ENCODE measurements at places on chromosomes 6 and 20. TPM values are rescaled to one million over a fixed set of nuclear protein-coding genes. Genes with fewer than 3 reads are reported as not detected.

DNA sequence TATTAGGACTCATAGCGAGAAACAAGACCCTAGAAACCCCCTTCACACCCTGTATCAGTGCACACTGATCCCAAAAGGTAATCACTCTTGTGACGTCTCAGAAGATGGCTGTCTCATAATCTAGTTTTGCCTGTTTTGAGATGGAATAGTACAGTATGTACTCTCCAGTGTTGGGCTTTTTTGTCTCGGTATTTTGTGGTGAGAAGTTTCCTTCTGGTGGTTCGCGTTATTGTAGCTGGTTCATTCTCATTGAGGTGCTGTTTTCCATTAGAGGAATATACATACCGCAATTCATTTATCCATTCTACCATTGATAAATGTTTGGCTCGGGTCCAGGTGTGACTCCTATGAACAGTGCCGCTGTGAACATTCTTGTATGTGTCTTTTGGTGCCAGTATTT, 27.9 kb upstream of the MAP3K4 start:
- DNase-seq, result no peak
- no peak overlapping the region for H3K4me3 ChIP-seq
- H3K36me3 ChIP-seq, result no peaks in the 10 kb centered on the region
- H3K27me3 ChIP-seq, result no peaks in the 10 kb centered on the region
- no peak overlapping the region for H3K27ac ChIP-seq

The AHCY gene
- total RNA-seq, result 99.0 TPM

GRCh38 chr6:27251606-27252251, 4.2 kb downstream of the PRSS16 start:
- H3K27me3 ChIP-seq, result peaks cover 96% of the 10 kb centered on the region
- no peaks in the 10 kb centered on the region for H3K36me3 ChIP-seq
- peak overlapping the region; percentile 83 for H3K4me3 ChIP-seq
- peaks cover 22% of the 10 kb centered on the region for H3K4me1 ChIP-seq
- peak; percentile 23 for DNase-seq

The ACOT8 gene
- total RNA-seq, result 35.0 TPM

The FARS2 gene
- 12.0 TPM for total RNA-seq

The MUC21 gene
- total RNA-seq, result 220 TPM

GRCh38 chr6:71045296-71045695, 88.4 kb upstream of the B3GAT2 start:
- H3K4me3 ChIP-seq, result no peak overlapping the region
- DNase-seq, result no peak
- H3K4me1 ChIP-seq, result no peaks in the 10 kb centered on the region
- H3K27ac ChIP-seq, result no peak overlapping the region
- no peaks in the 10 kb centered on the region for H3K36me3 ChIP-seq

GRCh38 chr6:40386200-40386599, 201.0 kb downstream of the LRFN2 start:
- peaks cover 5% of the 10 kb centered on the region for H3K4me1 ChIP-seq
- no peak overlapping the region for H3K27ac ChIP-seq
- no peaks in the 10 kb centered on the region for H3K36me3 ChIP-seq
- no peak for DNase-seq
- no peak overlapping the region for H3K4me3 ChIP-seq

- no peak for DNase-seq
- H3K4me1 ChIP-seq, result no peaks in the 10 kb centered on the region
- no peak overlapping the region for H3K27ac ChIP-seq
- no peak overlapping the region for H3K4me3 ChIP-seq
- H3K27me3 ChIP-seq, result no peaks in the 10 kb centered on the region
Measured at GRCh38 chr6:9576521-9576920, 838.4 kb downstream of the TFAP2A start.

DNA sequence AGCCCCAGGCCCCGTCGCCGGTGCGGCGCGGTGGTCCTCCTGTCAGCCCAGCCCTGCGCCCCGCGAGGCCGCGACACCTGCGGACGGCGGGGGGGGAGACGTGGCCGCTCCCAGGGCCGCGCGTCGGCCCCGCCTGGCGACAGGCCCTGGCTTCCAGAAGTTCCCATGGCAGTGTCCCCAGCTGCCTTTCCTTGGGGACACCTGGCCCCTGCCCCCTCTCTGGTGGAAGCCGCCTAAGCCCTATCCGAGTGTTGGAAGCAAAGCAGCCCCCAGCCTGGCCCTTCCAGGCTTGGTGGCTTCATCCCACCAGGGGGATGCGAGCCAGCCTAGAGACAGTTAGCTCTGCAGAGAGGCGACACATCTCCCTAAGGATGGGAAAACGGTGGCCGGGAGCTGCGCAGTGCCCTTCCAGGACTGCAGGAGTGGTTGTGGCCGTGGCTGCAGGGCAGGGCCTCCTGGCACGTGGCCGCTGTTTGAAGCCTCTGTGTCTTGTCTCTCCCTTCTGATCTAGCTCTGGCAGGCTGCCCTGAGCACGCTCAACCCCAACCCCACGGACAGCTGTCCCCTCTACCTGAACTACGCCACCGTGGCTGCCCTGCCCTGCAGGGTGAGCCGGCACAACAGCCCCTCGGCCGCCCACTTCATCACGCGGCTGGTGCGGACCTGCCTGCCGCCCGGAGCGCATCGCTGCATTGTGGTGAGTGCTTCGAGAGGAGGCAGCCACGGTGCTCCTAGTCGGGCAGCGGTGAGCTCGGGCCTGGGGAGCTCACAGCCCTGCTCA, 816 bp downstream of the NPEPL1 start:
- H3K4me1 ChIP-seq, result peaks cover 21% of the 10 kb centered on the region
- H3K36me3 ChIP-seq, result peaks cover 4% of the 10 kb centered on the region
- no peaks in the 10 kb centered on the region for H3K27me3 ChIP-seq
- H3K4me3 ChIP-seq, result peak overlapping the region; percentile 45

DNA sequence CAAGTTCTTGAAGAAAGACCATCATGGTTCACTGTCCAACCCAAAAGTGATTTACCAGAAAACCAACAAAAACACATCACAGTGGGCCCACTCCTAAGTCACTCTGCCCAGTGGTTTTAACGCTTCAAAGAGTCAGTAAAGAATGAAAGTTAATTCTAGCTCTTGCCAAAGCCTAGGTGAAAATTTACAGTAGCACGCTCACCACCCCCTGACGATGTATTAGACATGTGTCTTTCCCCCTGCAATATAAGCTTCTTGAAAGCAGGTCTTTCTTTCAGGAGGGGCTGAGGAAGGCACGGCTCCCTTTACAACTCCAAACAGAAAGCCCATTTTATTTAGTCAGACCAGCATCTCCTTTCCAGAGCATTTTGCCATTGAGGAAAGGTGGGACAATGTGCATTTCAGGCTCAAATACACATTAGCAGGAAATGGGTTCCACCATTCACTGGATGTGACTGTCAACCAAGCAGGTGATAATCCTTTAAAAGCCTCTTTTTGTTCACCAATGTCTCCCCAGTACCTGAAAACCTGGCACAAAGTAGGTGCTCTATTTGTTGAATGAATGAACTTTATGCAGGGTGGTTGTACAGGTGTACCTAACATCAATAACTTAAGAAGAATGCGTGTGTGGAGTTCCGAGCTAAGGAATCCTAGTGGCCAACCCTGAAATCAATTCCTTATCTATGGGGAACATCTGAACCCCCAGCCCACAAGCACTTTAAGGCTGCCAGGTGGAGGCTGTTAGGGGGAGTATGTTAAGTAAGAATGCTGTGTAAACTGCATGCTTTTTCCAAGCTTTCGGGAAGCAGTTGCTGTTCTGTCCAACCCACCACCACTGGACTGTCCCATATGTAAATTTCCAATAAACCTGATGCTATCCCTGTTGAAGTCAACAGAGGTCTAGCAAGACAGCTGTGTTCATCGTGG, 11.4 kb downstream of the EZR start:
- no peak overlapping the region for H3K4me3 ChIP-seq
- peaks cover 15% of the 10 kb centered on the region for H3K4me1 ChIP-seq
- H3K27ac ChIP-seq, result peak overlapping the region; percentile 99
- DNase-seq, result no peak
- no peaks in the 10 kb centered on the region for H3K27me3 ChIP-seq

DNA sequence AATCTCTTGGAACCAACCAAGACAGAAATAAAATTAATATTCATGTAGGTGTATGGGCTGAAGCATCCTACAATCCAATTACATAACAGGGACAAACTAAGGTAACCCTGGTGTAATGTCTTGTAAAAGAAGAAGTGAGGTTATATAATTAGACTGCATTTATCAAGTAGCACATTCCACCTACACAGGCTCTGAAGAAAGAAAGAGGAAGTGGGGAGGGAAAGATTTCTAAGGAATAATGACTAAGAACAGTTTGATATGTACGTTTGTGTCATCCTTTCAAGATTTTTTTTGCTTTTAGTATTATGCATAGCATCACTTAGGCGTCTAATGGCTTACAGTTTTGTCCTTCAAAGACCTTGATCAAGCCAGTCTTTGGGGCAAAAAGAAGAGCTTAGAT, 139.7 kb downstream of the PLCB1 start:
- no peak for DNase-seq
- H3K4me1 ChIP-seq, result no peaks in the 10 kb centered on the region
- no peaks in the 10 kb centered on the region for H3K36me3 ChIP-seq
- H3K4me3 ChIP-seq, result no peak overlapping the region

- no peak for DNase-seq
- H3K36me3 ChIP-seq, result no peaks in the 10 kb centered on the region
- peaks cover 75% of the 10 kb centered on the region for H3K27me3 ChIP-seq
Measured at GRCh38 chr20:21103582-21104465, 2.3 kb downstream of the LINC00237 start.

GRCh38 chr6:119447921-119448320, 98.4 kb upstream of the MAN1A1 start:
- no peaks in the 10 kb centered on the region for H3K36me3 ChIP-seq
- no peaks in the 10 kb centered on the region for H3K27me3 ChIP-seq
- H3K27ac ChIP-seq, result no peak overlapping the region
- H3K4me3 ChIP-seq, result no peak overlapping the region

- H3K36me3 ChIP-seq, result no peaks in the 10 kb centered on the region
- H3K4me3 ChIP-seq, result no peak overlapping the region
Measured at GRCh38 chr6:84804720-84805119, 40.3 kb upstream of the TBX18 start.

GRCh38 chr6:107655245-107655644, 165.3 kb downstream of the SOBP start:
- no peak for DNase-seq
- no peaks in the 10 kb centered on the region for H3K27me3 ChIP-seq
- no peak overlapping the region for H3K27ac ChIP-seq

The SEL1L2 gene
- total RNA-seq, result not detected

DNA sequence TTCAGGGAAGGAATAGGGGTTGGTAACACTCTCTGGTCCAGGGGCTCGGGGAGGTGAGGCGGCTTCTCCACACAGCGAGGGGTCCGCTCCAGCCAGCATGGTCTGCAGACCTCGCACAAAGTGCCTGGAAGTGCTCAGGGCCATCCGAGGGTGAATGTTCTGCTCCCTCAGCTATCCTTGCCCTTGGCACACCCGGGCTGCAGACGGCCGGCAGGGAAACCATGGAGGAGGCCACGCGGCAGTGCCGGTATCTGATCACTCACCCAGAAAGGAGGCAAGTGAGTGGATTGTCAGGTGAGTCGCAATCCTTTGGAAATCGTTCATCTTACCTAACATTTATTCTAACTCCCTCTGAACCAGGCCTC, 62.0 kb downstream of the DLL1 start:
- no peaks in the 10 kb centered on the region for H3K36me3 ChIP-seq
- peaks cover 22% of the 10 kb centered on the region for H3K4me1 ChIP-seq
- no peaks in the 10 kb centered on the region for H3K27me3 ChIP-seq
- no peak overlapping the region for H3K27ac ChIP-seq

The NELFE gene
- total RNA-seq, result 52.6 TPM

- H3K4me3 ChIP-seq, result peak overlapping the region; percentile 6
- H3K27me3 ChIP-seq, result no peaks in the 10 kb centered on the region
- no peaks in the 10 kb centered on the region for H3K4me1 ChIP-seq
Measured at GRCh38 chr20:60137657-60138245, 179.5 kb downstream of the CDH26 start.

DNA sequence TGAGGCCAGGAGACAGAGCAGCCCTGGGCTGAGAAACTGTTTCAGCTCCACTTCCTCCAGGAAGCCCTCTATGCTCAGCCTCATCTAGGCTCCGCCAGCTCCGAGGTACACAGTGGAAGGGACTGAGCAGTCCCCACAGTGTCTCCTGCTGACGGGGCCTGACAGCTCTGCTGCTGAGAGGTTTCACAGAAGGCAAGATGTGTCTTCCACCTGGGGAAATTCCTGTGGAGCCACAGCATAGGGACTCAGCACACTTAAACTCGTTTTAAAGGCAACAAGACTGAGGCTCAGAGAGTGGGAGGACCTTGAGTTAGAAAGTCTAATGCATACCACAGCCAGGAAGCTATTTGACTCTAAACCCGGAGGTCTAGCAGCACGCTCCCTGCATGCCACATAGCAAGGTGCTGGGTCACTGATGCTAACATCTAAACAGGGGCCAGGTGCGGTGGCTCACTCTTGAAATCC, 6.8 kb downstream of the ADA start:
- no peaks in the 10 kb centered on the region for H3K36me3 ChIP-seq
- DNase-seq, result no peak
- peaks cover 33% of the 10 kb centered on the region for H3K4me1 ChIP-seq
- H3K27ac ChIP-seq, result peak overlapping the region; percentile 91

DNA sequence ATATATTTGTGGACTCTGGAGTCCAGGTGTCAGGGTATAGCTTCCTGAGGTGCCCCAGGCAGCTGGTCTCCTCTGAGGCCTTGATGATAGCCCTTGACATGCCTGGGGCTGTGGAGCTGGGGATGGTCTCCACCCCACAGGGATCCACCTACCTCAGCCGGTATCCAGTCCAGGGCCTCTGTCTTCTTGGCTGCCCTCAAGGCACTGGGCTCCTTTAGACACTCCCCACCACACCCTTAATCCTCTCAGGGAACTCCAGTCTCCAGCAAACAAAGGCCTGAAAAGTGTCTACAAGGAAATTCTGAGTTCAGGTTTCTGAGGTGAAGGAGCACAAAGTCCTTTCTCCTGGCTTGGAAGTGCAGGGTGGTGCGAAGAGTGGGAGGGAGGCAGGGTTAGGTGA, 44.6 kb upstream of the DDR1 start:
- DNase-seq, result no peak
- H3K27ac ChIP-seq, result peak overlapping the region; percentile 58
- H3K4me1 ChIP-seq, result peaks cover 63% of the 10 kb centered on the region
- H3K36me3 ChIP-seq, result no peaks in the 10 kb centered on the region
- no peak overlapping the region for H3K4me3 ChIP-seq

GRCh38 chr6:56019973-56020372, 144.6 kb upstream of the BMP5 start:
- H3K4me3 ChIP-seq, result no peak overlapping the region
- no peaks in the 10 kb centered on the region for H3K27me3 ChIP-seq
- no peak overlapping the region for H3K27ac ChIP-seq
- no peaks in the 10 kb centered on the region for H3K4me1 ChIP-seq

The TAGAP gene
- total RNA-seq, result 0.83 TPM

The OR2B6 gene
- not detected for total RNA-seq

- H3K27ac ChIP-seq, result peak overlapping the region; percentile 89
- no peak overlapping the region for H3K4me3 ChIP-seq
- DNase-seq, result no peak
- peaks cover 99% of the 10 kb centered on the region for H3K4me1 ChIP-seq
- H3K27me3 ChIP-seq, result no peaks in the 10 kb centered on the region
Measured at GRCh38 chr6:108655806-108656651, 95.3 kb downstream of the FOXO3 start.

Measured in esophagus squamous epithelium (tissue), 5 donors.